ENCODE measurements at places on chromosomes 1 and 21.
A peak's percentile ranks its signal among the peaks of the same experiment; 100 is the strongest.

GRCh38 chr1:112399456-112399855 lies 3.4 kb downstream of the CTTNBP2NL start:
- no peak for DNase-seq

DNA sequence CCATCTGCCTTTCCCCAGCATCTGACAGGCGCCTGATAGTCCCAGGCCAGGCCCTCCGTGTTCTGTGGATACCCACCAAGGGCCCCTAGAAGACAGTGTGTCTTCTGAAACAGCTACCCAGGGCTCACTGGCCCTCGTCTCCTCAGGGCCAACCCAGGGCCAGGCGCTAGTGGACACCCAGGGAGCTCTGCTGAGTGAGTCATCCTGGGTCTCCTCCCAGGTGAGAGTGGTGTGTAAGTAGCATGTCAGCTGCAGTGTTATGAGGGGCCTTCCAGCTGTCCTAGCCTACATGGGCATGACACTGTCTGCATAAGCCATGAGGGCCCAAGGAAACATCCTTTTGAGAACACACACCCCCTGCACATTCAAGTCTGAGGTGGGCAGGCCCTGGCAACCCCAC lies 36.7 kb downstream of the CHD5 start:
- no peak for DNase-seq

- DNase-seq = no peak
These were observed 333.8 kb downstream of the ST6GALNAC3 start for GRCh38 chr1:76408303-76408702.

DNA sequence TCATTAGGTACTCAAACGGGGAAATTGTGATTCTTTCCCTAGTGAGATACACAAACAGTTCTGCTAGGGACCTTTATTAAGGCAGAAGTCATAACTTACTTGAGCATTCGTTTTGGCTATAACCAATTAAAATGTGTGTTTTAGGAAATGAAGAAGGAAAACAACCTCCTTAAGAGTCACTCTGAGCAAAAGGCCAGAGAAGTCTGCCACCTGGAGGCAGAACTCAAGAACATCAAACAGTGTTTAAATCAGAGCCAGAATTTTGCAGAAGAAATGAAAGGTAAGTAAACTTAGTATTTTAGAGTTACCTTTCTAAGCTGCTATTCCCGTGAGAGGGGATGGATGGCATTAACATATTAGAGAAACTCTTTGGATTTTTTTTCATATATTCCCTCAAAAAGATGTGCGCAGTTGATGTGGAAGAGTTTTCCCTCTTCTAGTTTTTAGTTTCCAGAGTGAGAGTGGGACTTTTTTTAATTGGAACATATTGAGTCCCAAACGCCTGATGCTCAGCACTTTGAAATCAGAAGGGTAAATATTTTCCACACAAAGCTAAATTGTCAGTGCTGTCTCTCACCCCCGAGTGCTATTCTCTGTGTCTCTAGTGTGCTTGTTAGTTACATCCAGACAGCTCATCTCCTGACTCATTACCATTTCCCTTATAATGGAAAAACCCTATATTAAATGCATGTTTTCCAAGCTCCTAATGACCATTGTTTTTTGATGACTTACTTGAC lies 34.9 kb downstream of the CENPF start:
- no peak for DNase-seq

GRCh38 chr1:109687641-109688499 lies at the start of gene GSTM1:
Gene GSTM1 (plus strand): TSS chr1:109687817. CDS start chr1:109687874, 57 bp downstream.
- DNase-seq = peak; percentile 44

DNA sequence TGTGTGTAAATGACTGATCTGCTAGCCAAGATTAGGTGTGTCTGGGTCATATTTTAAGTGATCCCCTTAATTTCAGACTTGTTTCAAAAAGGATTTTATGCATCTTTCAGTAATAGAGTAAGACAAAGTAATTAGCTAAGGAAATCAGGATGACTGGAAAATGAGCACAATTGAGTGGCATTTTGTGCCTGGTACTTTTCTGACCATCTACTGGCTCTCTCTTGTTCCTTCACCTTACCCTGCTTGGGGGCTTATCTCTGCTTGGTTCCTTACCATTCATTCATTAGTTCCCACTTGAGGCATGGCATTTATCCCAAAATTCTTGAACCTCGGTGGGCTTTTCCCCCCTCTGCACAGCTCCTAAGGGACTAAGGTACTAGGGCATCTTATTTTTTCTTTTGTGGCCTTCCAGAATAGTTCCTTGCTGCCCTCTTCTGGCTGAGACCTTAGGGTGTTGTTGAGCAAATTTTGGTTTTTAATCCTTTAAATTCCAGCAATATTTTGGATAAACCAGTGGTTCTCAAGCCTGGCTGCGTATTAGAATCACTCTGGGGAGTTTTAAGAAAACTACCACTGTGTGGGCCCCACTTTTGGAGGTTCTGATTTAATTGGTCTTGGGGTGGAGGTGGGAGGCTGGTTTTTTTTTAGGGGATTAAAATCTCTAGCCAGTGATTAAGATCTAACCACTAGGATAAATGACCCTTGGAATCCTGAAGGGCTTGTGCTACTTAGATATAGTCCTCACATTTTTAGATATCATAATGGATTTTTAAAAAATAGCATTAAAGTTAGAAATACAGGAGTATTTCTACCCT lies 50.8 kb downstream of the HS2ST1 start:
- no peak for DNase-seq

GRCh38 chr1:17922833-17923232 lies 167.7 kb downstream of the ACTL8 start:
- no peak for DNase-seq

- no peak for DNase-seq
These were observed 23.2 kb upstream of the WDR26 start for GRCh38 chr1:224457782-224458144.

DNA sequence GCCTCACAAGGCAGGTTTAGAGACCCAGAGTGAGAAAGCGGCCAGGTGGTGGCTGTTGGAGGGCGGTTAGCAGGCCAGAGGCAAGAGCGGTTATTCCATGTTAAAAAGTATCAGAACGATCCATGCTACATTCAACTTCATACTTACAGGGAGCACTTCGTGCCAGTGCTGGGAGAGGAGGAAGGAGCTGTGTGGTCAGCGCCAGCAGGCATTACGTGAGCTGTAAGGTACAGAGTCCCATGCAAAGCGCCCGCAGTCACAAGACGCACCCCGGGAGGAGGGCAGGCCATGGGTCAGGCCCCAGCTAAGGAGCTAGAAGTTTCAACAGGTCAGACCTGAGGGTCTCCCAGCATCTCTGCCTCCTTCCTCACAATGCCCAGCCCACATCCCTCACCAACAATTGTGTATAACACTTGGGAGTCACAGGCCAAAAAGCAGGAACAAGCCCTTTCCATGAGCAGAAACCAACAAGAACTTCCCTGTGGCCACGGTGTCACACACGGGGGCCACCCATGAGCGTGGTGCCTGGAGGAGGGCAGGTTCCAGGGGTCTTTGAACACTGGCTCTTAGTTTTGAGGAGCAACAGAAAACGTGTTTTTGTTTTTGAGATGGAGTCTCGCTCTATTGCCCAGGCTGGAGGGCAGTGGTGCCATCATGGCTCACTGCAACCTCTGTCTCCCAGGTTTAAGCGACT lies 21.8 kb upstream of the GPR153 start:
- no peak for DNase-seq

DNA sequence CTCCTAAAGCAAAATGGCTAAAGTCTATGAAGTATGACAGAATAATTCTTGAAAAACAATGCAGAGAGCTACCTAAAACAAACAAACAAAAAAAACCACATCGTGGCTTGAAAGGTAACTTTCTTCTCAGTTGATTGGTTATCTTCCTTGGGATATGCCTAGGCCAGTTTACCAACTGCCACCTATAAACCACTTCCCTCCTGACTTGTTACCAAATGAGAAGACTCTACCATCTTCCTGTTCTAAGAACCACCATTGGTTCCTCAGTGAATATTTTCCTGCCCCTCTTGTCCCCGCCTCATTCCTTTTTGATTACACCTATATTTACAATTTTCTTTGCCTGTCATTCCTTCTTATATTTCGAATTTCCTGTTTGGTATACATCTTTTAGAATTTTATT lies 336.6 kb downstream of the SIPA1L2 start:
- DNase-seq = no peak
